Stimulated activated CD4-positive, alpha-beta T cell treated with anti-CD3 and anti-CD28 coated beads, Interleukin-2, amount 100 ng/mL, for 48 hours (primary cell): ENCODE measurements at places on chromosomes 16 and 17.

DNA sequence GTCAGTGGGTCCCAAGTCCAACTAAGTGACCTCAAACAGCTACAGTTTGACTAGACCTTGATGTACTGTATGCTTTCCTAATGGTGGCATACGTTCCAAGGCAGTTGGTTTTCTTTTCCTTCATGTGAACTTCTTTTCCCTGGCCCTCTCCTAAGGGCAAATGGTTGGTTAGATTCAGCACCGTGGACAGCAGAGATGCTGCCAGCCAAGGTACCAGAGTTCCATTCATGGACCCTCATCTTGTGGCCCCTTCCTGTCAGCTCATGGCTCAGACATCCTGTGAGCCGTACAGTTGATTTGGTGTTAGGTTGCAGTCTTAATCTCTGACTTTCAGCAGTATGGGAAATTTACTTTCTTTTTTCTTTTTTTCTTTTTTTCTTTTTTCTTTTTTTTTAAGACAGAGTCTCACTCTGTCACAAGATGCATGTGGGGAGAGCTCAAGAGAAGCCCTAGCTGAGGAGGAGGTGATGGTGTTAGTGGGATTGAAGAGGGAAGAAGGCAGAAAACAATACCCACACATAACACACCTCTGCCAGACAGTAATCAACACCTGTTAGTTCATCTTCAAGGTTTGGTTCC is 122.4 kb downstream of the USP31 start:
- no peak for DNase-seq

GRCh38 chr17:39701012-39701783 is 1.3 kb downstream of the ERBB2 start:
- no peak for DNase-seq

- DNase-seq, result peak; percentile 48
These were observed 65.2 kb upstream of the TOB1 start for GRCh38 chr17:50931144-50931908.

- no peak for DNase-seq
These were observed 7.2 kb downstream of the PLCG2 start for GRCh38 chr16:81786321-81786720.

- no peak for DNase-seq
These were observed 33.9 kb downstream of the BAHCC1 start for GRCh38 chr17:81428948-81429774.

GRCh38 chr17:38425031-38425430 is 3.2 kb upstream of the ARHGAP23 start:
- no peak for DNase-seq

GRCh38 chr17:42609182-42609813 is at the start of the genes RETREG3 and TUBG1:
Gene RETREG3, minus strand, starts transcription at chr17:42609374. Its CDS starts 50 bp downstream, at chr17:42609324.
Gene TUBG1, plus strand, starts transcription at chr17:42609683. Its CDS starts 55 bp downstream, at chr17:42609738.
- peak; percentile 98 for DNase-seq

DNA sequence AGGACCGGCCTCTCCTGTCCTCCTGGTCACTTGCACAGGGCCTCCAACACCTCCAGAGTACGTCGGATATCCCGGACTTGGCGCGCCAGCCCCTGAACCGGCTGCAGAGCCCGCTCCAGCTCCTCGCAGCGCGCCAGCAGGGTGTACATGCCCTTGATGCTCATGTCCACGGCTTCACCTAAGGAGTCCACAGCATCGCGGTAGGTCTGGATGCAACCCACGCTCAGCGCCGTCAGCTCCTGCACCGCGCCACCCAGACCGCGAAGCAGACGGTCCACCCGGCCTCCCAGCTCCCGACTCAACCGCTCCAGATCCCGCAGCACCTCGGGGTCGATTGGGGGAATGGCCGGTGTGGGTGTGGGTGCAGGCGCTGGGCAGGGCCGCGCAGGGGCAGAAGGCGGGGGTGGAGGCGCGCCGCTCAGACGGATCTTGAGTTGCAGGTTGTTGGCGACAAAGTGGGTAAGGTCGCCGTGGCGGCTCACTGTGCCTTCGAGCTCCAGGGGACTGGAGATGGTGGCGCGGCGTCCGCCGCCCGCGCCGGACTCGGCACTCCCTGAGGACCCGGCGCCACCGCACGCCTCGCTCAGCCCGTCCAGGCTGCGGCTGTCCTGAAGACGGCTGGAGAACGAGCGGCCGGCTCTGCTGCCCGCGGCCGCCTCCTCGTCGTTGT is 804 bp downstream of the BORCS6 start:
- DNase-seq, result no peak

DNA sequence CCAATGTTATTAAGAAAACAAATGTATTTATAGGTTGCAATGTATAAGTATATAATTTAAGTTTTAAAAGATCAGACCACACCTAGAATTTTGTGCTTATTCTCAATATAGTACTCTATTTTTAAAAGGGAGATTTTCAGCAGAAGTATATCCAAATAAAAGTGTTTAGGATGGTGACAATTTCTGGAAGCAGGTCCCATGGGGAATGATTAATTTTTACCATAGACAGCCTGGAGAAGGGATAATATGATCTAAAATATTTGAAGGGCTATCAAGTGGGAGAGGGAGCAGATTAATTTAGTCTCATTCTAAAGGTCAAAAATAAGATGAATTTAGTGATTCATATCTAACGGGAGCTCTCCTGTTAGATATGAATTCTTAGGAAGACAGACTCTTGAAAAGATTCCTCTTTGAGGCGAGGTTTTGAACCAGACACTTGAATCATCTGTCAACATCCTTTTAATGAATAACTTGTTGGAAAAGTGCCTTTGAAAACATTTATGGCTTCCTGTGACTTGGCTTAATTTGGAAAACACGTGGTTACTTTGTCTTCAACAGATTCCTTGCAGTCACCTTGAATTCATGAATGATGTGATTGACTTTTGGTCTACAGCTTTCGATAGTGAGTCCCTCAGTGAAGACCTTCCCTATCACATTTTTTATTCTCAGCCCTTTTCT is 29.3 kb upstream of the SMIM36 start:
- DNase-seq, result no peak

GRCh38 chr16:67429799-67430503 is 970 bp upstream of the HSD11B2 start:
- no peak for DNase-seq

DNA sequence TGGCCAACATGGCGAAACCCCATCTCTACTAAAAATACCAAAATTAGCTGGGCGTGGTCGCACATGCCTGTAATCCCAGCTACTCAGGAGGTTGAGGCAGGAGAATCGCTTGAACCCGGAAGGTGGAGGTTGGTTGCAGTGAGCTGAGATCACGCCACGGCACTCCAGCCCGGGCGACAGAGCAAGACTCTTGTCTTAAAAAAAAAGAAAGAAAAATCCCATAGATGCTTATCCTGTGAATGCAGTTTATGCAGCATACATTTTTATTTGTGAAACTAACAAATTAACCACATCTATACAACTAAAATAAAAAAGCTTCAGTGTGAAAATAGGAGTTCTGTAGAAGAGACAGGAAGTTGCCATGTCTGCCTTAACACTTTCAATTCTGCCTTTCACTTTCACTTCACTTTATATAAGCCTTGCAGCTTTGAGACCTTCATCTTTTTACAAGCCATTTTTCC is 7.1 kb downstream of the IGSF6 start:
- DNase-seq, result no peak

DNA sequence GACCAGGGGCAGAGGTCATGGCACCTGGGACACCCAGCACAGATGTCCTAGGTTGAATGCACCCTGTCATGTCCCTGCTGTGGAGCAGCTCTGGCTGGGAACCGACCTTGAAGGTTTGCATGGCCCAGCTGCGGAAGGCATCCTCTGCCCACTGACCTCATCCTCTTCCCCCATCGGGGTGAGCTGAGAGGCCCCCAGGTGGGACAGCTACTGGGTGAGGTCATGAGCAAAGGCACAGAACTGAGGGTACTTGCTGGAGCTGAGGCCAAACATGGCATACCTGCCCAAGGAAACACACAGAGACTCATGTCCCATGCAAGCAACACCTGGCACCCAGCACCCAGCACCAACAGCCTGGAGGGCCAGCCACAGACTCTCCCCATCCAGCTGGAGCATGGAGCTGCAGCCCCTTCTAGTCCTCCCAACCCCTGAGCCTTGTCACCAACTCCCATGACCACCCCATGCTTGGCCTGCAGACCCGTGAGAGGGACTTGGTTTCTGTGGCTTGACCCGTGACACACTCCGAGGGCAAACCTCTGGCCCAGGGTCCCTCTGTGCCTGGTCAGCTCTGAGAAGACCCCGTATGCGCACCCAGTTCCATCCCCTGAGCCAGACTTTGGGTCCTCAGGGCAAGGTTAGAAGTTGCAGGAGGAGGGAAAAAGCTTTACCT is 33.1 kb downstream of the LGALS9 start:
- DNase-seq, result no peak

DNA sequence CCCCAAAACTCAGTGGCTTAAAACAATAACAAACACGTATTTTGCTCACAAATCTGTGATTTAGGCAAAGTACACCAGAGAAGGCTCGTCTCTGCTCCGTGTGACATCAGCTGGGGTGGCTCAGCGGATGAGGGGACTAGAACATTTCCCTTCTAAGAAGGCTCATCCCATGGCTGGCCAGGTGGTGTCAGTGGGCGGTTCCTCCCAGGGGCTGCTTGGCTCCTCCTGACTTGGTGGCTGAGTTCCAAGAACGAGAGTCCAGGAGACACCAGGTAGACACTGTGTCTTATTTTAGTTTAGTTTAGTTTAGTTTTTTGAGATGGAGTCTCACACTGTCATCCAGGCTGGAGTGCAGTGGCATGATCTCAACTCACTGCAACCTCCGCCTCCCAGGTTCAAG is 5.6 kb upstream of the CHMP6 start:
- no peak for DNase-seq

DNA sequence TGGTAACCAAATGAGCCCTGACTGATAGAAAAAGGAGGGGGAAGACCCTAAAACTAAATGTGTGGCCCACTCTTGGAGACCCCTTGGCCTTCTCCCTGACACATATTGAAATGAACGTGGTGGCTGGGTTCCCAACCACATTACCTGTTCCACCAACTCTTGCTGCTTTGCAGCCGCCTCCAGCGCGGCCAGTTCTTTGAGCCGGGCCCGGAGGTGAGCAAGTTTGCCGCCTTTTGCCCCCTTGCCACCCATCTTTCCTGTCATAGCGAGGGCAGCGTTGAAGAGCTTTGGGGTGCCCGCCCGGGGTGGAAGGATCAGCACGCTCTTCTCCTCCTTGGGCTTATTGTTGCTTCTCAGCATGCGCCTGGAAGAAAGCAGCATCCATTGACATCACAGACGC is 83.2 kb downstream of the CNGB1 start:
- no peak for DNase-seq

- DNase-seq, result no peak
These were observed 60.7 kb upstream of the CNEP1R1 start for GRCh38 chr16:49964316-49964715.

- DNase-seq, result no peak
These were observed 62.9 kb upstream of the ATF7IP2 start for GRCh38 chr16:10322723-10323527.

- DNase-seq, result peak; percentile 44
These were observed 12.3 kb downstream of the GLIS2 start for GRCh38 chr16:4328046-4328781.

- no peak for DNase-seq
These were observed 47.1 kb downstream of the TEX2 start for GRCh38 chr17:64216000-64216337.

- no peak for DNase-seq
These were observed 14.5 kb downstream of the MAP1LC3B start for GRCh38 chr16:87406495-87407088.

DNA sequence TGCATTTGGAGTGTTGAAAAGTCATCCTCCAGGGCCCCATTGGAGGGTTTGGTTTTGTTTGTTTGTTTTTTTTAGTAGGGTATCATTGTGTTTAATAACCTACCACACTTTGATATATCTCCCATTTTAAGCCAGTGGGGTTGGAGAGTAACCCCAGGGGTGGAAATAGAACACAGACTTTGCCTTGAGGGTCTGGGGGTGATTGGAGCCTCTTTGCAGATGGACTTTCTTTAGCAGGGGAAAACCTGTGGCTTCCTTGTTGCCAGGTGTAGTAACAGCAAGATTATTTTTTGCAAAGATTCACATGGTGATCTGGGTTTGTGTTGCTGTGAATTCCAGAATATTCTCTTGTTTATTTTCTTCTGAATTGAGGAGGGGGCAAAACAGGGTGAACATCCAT is 1.5 kb downstream of the ABCC1 start:
- no peak for DNase-seq

DNA sequence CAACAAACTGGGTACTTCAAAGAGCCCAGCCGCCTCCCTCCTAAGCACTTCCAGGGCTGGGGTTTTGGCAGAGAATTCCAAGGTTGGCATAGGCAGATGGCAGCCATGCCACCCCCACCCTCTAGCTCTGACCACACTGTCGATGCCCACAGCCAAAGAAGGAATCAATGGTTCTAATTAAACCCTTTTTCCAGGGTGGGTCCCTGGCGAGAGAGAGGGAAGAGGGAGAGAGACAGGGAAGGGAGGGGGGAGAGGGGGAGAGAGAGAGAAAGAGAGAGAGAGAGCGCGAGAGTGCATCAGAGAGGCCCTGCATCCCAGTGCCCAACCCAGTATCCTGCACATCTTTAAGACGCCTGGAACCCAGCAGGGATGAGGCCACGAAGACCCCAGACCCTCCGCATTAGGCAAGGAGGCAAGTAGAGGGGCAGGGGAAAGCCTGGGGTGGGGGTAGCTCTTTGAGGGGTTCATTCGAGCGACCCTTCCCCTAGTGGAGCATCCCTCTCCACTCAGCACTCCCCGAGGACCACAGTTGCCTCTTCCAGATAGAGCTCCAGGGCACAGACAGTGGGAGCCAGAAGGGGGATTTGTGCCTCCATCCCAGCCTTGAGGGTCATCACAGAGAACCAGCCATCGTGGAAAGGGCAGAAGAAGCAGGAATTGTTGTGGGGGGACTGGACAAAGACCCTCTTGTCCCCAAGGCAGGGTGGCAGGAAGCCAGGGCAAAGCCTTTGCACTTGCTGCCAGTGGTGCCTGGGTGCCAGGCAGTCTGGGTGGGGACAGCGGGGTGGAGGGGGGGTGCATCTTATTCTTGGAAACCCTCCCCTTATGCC is 2.6 kb downstream of the SRCIN1 start:
- DNase-seq, result no peak

DNA sequence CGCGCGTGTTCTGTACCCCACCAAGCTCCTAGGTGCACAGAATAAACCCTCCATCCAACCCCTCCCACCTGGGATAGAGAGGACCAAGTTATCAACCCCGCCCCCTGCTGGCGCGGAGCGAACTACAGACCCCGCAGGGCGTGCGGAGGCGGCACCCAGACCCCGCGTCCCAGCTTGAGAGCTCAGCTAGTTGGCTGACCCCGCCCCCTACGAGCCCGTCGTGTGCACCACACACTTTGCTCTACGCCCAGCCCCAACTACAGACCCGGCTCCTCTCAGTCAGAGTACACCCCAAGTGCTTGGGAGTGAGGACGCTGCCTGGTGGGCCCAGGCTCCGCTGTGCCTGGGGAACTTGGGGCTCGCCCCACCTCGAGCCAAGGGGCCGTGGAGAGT is 1.5 kb downstream of the GRIN2A start:
- DNase-seq, result peak; percentile 22

DNA sequence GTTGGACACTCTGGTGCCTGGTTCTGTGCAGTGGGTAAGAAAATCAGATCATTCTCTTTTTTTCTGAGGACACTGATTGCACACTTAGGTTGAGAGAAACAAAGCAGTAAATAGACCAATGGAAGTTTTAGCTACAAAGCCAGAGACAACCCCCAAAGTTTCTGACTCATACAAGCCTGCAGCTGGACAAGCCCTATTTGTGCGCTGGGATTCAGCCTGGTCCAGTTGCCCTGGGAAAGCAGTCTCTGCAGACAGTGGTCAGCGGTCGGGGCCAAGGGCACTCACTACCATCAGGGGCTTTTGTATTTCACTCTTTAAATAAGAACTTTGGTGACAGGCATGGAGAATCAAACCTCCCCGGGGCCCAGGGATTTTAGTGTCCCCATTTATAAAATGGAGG is 6.0 kb upstream of the RHBDL3 start:
- DNase-seq, result no peak
